CD4-positive, alpha-beta T cell treated with Interleukin-4 for 4 hours (primary cell): ENCODE measurements at places on chromosomes 12 and 14.
A peak's percentile ranks its signal among the peaks of the same experiment; 100 is the strongest.

- no peak for DNase-seq
These were observed 51.2 kb downstream of the SLC2A13 start for GRCh38 chr12:40054555-40055227.

DNA sequence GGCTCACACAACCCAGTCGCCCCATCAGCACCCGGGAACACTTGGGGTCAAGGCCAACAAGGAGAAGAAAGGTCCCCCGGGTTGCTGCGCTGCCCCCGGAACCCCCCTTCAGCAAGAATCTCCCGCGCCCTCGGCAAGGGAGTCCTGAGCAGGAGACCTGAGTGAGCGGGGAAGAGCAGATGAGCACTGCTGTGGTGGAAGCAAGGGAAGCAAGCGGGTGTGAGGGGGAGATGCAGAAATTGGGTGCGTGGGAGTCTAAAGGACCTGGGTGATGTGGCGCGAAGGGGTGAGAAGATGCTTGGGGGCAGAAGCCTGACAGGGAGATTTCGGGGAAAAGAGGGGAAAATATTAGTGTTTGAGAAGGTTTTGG is 105.5 kb upstream of the PRB2 start:
- DNase-seq = no peak

GRCh38 chr12:66160704-66161103 is 9.1 kb downstream of the TMBIM4 start:
- DNase-seq = no peak

GRCh38 chr12:53803703-53804102 is 51.9 kb upstream of the CISTR start:
- DNase-seq = no peak

DNA sequence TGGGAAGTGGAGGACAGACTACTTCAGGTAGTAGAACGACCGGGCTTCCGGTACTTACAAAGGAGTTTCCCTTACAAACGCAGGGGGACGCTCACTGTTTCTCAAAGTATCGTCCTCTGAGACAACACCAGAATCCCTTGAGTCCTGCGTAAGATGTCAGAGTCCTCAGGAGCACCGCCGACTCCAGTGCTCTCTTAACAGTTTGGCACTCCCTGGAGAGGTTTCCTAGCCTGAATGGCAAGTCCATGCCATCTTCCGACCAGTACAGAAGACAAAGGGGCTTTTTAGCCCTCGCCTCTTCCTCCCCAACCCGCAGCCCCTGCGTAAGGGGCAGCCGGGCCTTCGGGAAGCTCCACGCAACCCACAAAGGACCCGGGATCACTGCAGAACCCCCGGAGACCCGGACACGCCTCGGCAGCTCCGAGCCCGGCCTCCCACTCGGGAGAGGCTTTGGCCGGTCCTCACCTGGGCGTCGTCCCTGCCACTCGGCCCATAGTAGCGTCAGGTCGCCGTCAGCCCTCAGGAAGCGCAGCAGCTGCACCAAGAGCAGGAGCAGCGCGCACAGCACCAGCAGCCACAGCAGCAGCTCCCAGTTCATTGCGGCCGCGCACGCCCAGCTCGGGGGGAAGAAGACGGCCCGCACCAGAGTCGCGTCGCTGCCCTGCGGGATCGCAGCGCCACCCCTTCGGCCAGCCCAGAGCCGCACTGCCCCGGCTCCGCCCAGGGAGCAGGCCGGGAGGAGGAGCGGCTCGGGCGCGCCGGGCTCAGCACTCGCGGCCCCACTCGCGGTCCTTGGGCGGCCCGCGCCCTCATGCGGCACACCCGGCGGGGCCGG is at the start of gene DHRS7:
TSS of gene DHRS7 (minus strand) at position 687 of the 835 bp plus-strand sequence. CDS start at position 598, 89 bp downstream.
- peak; percentile 73 for DNase-seq

DNA sequence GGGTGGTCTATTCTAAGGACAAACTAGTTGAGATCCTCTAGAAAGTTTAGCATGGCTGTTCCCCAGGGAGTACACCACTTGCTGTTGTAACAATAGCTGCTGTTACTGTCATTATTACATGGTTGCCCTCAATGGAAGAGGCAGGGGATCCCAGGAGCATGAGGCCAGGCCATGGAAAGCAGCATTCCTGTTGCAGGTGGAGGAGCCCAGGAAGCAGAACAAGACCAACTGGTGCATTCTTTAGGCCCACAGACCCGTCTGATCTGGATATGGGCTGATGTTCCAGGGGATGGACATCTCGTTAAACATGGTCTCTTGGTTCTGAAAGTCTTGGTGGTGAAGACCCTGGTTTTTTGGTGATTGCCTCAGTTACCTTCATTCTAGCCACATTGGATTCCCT is 109.2 kb upstream of the WSCD2 start:
- no peak for DNase-seq

GRCh38 chr12:6604259-6605029 is 2.7 kb downstream of the CHD4 start:
- DNase-seq = no peak

DNA sequence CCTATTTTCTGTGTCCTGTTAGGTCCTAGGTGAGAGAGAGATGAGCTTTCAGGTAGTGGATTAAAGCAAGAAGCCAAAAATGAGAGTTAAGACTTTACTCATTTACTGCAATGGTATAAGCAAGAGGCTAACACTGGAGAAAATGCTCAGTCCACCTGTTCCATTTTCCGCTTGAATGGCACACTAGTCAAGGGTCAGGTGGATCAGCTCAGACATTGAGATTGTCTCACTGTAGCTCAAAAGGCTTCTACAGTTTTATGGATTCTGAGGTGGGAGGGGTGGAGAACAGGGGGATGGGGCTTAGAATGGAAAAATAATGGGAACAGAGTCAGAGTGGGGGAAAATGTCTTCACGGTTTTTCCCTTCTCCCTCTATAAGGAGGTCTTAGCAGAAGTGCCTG is 57.3 kb upstream of the MUCL1 start:
- no peak for DNase-seq

DNA sequence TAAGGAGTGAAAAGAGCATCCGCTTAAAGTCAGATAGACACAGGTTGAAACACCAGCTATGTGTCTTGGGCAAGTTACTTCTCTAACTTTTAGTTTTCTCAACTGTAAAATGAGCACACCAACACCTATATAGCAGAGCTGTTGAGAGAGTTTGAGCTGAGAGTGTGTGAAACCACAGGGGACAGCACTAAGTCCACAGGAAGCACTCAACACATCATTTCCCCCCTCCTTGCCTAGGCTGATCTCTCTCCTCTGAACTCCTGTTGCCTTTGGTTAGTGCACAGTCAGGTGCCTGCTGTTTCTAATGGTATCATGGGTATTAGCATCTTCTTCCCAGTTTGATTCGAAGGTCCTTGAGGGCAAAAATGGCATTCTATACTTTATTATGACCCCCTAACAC is 176.7 kb downstream of the DPF3 start:
- DNase-seq = no peak

DNA sequence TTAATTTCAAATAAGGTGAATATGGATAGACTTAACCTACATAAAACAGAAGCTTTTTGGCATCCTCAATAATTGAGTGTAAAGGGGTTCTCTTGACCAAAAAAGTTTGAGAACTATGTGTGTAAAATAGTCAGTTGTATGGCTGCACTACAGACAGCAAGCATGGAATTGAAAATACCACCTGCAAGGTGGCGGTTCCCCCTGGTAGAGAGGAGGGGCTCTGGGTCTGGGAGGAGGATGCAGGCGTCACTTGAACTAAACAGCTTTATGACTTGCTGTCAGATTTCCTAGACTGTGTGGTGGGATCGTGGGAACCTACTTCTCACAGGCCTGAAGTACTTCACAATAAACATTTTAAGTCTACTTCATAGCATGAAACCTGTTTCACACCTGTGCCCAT is 6.3 kb downstream of the EVL start:
- DNase-seq = peak; percentile 38

GRCh38 chr14:99682809-99683618 is 1.1 kb upstream of the CYP46A1 start:
- DNase-seq = peak; percentile 67

GRCh38 chr14:50775357-50775756 is 55.6 kb downstream of the NIN start:
- DNase-seq = no peak

DNA sequence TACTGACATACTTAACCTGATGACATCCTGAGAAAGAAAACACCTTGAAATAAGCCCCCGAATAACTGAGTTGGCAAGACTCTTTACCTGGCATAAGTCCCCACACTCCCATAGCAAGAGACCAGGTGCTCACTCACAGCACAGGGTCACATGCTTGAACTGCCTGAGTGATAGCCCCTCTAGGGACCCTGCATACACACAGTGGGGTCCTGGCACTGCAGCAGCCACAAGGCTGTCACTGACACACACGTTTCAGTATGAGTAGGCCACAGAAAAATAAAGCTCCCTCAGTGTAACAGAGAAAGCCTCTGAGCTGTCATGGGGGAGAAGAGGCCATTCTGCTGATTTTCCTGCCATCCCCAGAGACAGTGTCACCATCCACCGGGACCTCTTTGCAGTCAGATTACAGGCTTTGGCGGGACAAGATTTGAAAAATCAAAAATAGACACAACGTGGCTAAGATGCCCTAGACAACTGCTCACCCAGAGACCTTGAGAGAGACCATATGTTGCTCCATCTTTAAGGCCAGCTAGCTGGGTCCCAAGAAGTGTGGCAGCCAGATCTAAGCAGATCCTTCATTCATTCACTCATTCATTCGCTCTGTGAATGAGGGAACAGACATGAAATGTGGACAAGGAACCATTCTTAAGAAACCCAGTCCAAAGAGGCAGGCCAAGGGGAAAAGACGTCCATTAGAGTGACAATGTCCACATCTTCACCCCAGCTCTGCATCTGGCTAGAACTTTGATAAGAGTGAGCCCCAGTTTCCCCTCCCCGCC is 1.6 kb downstream of the SCARB1 start:
- DNase-seq = no peak

DNA sequence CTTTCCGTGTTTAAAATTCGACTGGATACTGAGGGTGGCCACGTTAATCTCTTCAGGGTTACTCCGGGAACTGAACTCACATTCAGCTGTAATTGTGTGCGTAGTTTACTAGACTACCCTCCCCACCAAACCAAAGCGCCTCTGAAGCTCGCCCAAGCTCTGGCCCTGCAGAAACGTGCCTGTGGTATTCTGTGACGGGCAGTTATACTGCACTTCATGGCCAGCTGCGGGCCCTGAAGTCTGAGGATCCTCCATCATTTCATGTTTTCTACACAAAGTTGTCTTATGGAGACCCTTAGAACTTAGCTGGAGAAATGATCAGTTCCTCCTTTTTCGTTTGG is 688 bp downstream of the ZNF26 start:
- DNase-seq = no peak

- DNase-seq = peak; percentile 30
These were observed 183.4 kb upstream of the PPFIA2 start for GRCh38 chr12:81942594-81942993.

GRCh38 chr14:75553157-75553556 is 25.3 kb upstream of the FLVCR2 start:
- no peak for DNase-seq

- no peak for DNase-seq
These were observed 219.0 kb downstream of the NTF3 start for GRCh38 chr12:5650829-5651461.

- no peak for DNase-seq
These were observed 175.0 kb upstream of the SYT10 start for GRCh38 chr12:33614630-33615029.

- peak; percentile 73 for DNase-seq
These were observed 59.0 kb upstream of the SCN8A start for GRCh38 chr12:51531978-51532497.
